ENCODE measurements at places on chromosomes 3 and 15. TPM values are rescaled to one million over a fixed set of nuclear protein-coding genes. Genes with fewer than 3 reads are reported as not detected.
A peak's percentile ranks its signal among the peaks of the same experiment; 100 is the strongest.

CPNE4 gene
- total RNA-seq: 17.9 TPM

GOLGA6B gene
- total RNA-seq: not detected

RTP4 gene
- total RNA-seq: 0.93 TPM

MED12L gene
- total RNA-seq: 0.82 TPM

C15orf62 gene
- 0.30 TPM for total RNA-seq

SMCO1 gene
- total RNA-seq: 73.0 TPM

CYP1A2 gene
- not detected for total RNA-seq

VPS33B gene
- 4.8 TPM for total RNA-seq

THSD4 gene
- 95.8 TPM for total RNA-seq

GHRL gene
- 0.25 TPM for total RNA-seq

DNA sequence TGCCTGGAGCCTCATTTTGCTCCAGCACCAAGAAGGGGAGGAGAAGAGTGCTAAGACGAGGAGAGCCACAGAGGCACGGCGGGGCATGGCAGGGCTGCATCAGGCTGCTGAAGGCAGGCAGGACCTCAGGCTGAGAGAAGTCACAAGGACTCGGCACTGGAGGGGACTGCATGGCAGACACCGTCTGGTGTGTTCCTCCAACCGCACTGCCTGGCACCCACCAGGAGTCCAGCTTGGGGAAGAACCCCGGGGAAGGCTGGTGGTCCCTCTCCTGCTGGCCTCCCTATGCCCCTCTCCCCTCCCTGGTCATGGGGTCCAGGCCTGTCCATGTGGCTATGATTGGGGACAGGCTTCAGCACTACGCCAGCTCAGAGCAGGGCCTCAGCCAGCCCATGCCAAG is 153.2 kb upstream of the MEF2A start:
- no peak for DNase-seq

GRCh38 chr3:33848624-33849347 is 50.4 kb downstream of the PDCD6IP start:
- DNase-seq: no peak

GRCh38 chr3:158723991-158724390 is 8.3 kb downstream of the RARRES1 start:
- DNase-seq: no peak

DNA sequence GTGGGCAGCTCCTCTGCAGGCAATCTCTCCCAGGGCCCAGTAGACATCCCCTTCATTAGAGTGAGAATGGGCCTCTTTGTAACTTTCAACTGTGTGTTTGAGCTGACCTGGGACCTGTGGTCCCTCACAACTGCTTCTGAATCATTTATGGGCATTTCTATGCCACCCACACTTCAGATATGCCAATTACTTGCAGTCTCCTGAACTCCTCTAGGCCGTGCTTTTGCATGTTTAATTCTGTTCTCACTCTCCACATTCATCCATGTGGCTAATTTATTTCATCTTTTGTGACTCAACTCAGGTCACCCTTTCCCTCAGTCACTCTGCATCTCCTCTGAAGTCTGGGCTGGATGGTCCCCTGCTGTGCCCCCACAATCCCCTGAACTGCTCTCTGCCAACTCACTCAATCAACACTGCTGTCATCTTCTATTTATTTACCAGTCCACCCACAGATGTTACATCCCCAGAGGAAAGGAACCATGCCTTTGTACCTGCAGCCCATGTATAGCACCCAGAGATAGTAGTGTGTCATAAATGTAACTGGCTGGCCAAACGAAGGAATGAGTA is 364.7 kb downstream of the EPHB1 start:
- no peak for DNase-seq

DNA sequence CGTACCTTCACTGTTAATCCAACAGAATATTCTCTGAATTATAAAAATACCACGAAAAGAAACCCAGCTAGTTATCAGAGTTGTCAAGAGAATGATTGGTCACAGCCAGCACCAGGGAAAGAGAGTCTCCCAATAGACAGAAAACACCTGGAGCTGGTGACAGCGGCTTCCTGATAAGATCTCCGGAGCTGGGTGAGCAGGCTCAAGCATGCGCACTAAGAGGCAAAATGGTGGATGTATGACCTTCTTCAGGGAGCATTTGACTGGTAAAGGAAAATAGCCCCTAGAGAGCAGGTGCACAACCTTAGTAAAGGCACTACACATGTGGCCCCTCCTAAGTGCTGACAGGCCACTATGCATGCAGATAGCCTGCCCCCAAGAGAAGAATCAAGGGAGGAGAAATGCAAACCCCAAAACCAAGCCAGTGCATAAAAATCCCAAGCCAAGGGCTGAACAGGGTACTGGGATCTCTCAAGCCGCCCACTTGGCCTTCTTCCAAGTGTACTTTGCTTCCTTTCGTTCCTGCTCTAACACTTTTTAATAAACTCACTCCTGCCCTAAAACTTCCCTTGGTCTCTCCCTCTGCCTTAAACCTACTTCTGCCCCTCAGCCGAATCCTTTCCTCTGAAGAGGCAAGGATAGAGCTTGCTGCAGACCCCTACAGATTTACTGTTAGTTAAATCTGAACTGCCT is 93.2 kb downstream of the UACA start:
- DNase-seq: peak; percentile 42

GRCh38 chr15:60326343-60326742 is 71.4 kb downstream of the ANXA2 start:
- no peak for DNase-seq

DNA sequence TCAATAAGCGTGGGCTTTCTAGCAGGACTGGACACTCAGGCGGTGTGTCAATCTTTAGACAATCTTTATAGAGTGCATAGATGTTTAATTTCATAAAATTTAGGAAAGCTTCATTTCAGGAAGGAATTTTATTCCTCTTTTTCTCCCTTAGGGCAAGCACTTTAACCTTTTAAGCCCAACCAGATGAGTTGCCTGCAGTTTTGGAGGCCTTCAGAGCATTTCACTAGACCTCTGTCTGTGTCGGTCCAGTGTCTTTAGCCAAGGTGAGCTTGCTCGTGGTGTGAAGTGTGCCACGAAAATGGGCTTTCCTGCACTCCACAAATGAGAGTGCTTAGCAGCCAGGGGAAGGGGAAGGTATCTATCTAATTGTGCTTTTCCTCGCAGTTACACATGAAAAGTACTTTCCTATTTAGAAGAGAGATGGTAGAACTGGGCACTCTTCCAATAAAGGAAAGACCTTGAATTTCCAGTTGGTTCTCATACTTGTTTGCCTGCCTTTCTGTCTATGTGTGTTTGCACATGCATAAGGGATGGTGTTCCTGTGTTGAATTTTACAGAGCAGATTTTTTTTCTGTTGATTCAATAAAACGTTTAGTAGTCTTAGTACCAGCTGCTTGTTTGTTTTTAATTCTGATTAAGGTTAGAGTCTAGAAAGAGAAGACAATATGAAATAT is 53.6 kb downstream of the FEZF2 start:
- no peak for DNase-seq

- no peak for DNase-seq
Observed at GRCh38 chr15:36996538-36997181, 103.7 kb downstream of the MEIS2 start.

DNA sequence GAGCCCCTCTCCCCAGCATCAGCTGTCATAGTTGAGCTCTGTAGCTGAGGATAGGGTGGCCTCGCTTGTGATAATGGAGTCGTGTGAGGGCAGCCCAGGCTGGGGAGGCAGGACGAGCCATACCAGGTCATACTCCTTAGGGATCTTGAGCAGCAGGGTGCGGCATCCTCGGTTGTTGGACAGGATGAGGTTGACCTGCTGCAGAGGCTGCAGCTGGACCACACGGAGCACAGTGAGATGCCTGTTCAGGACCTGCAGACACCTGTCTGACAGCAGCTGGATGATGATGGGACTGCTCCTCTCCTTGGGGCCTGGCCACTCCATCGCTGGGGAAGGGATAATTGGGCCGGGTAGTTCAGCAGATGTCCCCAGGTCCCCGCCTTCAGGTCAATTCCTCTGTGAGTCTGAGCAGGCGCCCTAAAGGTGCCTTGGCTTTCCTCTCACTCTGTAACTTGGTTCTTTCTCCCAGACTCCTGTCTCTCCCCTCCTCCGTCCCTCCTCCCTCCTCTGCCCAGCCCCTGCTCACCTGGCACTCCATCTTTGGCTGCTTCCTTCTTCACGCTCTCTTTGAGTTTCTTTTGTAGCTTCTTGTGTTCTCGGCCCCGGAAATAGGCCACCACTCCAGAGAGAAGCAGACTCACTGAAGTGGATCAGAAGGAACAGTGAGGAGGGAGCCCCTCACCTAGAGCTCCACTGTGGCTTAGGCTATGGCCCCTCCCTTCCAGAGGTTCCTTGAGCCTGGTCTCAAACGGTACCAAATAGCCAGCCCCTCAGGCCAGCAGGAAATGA is 7.8 kb downstream of the DUOX2 start:
- no peak for DNase-seq

DNA sequence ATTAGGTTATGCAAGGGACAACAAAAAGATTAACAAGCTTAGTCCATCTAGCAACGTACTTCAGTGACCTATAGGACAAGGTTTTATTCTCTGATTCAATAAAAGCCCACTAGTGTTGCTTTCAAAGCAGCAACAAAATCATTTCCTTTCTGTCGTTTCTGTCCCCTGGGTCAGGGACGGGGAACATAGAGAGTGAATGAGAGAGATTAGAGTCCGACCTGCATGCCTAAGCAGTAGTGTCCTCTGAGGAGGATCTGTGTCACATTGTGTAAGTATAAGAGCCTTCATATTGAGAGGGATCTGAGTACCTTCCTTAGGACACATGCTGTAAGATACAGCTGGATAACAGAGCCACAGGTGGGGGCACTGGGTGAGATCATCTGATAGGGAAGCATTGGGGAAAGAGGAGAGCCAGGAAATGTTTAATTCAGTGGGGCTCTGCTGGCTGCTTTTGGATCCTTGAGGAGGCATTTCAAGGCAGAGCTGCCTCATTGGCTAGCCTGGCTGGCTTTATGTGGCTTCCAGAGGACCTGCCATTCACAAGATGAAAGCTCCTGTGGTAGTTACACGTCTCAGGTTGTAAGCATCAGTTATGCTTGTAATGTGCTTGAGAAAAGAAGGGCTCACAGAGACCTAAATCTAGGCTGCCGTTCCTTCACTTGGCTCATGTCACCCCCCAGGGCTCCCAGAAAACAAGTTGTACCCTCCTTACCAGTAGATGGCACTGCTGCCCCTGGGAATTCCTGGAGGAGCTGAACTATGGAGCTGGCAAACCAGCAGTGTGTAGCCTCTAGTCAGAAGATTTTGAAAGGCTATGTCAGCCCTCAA is 2.7 kb downstream of the TMEM108 start:
- DNase-seq: peak; percentile 54

GRCh38 chr15:78177447-78177873 is 28.3 kb downstream of the IDH3A start:
- DNase-seq: peak; percentile 44

DNA sequence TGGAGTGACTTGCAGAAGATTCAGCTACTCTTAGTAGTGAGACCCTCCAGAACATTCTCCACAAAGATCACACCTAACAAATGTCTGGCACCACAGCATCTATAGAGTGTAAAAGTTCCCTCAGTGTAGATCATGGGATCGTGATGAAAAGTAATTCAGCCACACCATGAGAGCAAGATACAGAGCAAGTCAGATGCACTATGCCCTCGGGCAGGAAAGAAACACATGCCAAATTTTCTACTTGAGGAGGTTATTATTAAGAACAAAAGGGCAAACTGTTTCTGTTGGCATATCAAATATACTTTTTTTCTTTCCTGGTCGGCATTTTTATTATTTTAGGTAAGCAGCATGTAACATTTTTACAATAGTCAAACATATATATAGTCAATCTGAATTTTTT is 44.8 kb upstream of the SNTN start:
- DNase-seq: no peak

GRCh38 chr3:29827756-29828155 is 546.9 kb downstream of the RBMS3 start:
- no peak for DNase-seq
